ENCODE measurements at places on chromosomes 6 and 20.

DNA sequence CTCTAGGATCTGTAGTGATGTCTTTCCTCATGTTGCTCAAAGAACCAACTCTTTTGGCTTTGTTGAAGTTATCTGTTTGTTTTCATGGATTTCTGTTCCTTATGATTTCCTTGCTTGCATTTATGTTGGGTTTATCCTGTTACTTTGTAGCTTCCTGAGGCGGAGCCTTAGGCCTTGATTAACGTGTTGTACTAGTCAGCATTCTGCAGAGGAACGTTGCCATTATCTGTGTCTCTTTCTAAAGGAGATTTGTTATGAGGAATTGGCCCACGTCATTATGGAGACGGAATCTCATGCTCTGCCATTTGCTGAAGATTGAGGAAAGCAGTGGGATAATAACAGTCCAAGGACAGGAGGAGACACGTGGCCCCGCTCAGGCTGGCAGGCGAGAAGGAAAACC, 29.9 kb downstream of the UCKL1 start:
- no peak for DNase-seq

DNA sequence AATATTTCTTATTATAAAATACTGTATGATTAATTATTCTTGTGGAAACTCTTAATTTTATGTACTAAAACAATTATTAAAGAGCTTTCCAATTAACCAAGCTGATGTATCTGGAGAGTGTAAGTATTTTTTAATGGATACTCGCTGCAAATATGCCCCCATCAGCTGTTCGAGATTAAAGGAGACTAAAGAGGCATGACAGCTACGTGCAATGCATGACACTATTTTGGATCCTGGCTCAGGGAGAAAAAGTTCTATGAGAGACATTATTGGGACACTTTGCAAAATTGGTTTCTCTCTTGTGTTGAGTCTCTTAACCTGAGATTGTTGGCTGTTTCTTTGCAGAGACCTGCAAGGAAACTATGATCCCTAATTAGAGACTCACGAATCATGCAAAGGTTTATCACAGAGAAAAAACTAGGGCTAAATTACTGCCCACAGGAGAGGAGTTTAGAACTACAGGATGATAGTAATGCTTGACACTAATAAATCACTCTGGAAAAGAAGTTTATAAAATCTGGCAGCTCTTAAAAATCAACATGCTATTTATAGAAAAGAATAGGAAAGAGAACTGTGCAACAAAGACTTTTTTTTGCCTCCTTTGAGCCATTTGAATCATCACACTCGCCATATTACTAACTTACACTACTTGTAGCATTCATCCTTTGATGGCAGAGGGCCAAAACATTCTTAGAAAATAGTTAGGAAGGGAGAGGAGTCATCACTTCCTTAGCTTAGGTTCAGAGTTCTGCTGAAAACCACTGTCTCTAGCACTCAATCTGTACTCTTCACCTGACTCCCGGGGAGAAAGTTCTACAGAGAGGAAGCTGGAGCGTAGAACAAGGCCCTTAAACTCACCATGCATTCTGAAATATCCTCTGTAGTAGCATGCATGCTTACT, 25.3 kb downstream of the NRN1 start:
- no peak for DNase-seq

DNA sequence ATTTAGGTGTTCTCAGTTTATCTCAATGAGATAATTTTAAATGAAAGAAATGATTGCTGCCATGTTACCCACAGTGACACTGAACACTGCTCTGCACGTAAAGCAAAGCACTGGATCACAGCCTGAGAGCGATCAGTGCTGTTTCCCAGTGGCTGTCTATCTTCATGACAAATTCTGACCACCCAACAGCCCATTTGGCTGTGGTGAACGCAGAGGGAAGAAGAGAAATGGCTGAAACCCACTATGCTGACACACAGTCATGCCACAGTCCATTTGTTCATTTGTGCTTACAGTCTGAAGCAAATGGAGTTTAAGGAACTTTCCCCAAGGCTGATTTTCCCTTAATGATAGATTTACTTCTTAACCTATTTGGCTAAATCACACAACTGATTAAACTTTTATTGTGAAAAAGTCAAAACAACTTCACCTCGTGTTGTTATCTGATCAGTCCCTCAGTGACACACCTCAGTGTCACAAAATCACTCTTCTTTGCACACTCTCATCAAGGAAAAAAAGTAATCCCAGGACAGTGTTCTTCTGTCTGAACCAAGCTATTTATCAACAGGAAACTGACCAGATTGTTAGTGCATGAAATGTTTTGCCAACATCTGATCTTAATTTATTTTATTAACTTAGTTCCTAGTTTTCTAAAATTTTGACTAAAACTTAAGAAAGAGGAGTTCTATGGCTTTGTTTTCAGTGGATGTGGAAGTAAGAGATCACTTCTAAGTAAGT, 225.1 kb downstream of the TBX18 start:
- no peak for DNase-seq

DNA sequence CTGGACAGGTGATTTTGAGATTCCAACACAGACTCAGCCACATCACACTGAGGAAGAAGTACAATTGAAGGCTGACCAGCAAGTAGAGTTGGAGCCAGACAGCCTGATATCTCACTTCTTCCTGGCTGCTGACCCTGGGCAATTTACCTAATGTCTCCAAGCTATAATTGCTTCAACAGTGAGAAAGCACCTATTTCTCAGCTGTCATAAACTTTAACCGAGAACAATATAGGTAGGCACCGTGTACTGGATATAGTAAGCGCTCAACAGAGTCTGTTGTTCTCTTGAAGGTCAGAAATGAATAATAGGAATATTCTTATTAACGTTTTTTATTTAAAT, 28.3 kb downstream of the STX7 start:
- no peak for DNase-seq

- DNase-seq, result no peak
These were observed 2.8 kb downstream of the UST start for GRCh38 chr6:148749674-148750073.

GRCh38 chr6:130933712-130934200, 106.5 kb downstream of the SMLR1 start:
- no peak for DNase-seq

- DNase-seq, result no peak
These were observed 7.4 kb downstream of the FOXA2 start for GRCh38 chr20:22576733-22577514.

- no peak for DNase-seq
These were observed 86.5 kb upstream of the RREB1 start for GRCh38 chr6:7021301-7021700.

DNA sequence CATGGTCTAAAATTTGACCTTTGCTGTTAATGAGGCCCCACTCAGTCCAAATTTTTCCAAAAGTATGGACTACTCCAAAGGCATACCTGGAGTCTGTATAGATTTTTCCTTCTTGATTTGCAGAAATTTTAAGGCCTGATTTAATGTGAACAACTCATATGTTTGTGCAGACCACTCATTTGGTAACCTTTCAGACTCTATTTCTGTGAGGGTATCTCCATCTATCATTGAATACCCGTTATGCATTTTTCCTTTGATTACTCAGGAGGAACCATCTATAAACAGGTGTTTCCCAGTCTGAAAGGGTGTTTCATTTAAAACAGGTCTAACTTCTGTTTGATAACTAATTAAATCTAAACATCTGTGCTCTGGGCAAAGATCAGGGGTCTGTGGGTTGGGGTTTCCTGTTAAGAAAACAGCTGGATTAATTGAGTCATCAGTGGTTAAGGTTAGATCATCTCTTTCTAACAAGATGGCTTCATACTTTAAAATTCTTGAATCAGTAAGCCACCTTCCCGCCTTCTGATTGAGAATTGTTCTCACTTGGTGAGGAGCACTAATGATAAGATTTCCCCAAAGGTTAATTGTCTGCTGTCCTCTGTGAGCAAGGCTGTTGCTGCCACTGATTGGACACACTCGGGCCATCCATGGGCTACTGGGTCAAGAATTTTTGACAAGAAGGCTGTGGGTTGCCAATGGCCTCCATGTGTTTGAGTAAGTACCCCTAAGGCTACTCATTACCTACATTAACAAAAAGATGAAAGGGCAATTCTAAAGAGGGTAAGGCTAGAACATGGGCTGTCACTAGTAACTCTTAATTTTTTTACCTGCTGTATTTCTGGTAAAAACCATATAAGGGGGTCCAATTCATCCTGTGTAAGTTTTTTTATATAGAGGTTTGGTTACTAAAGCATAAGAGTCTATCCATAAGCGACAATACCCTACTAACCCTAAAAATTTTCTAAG, 24.1 kb downstream of the HLA-B start:
- no peak for DNase-seq

GRCh38 chr20:61436667-61437279, 184.7 kb downstream of the CDH4 start:
- no peak for DNase-seq

Measured in AML-193 (cell line).